ENCODE measurements at places on chromosomes 7 and 10.

GRCh38 chr10:89655722-89656121 is 10.7 kb upstream of the PANK1 start:
- DNase-seq, result no peak

GRCh38 chr7:39656415-39656814 is 33.0 kb downstream of the RALA start:
- no peak for DNase-seq

- no peak for DNase-seq
Measured at GRCh38 chr7:107833684-107834106, 30.7 kb upstream of the SLC26A3 start.

GRCh38 chr7:149780636-149781419 is 7.4 kb upstream of the ZNF467 start:
- no peak for DNase-seq

- DNase-seq, result no peak
Measured at GRCh38 chr7:51224811-51225595, 91.6 kb downstream of the COBL start.

DNA sequence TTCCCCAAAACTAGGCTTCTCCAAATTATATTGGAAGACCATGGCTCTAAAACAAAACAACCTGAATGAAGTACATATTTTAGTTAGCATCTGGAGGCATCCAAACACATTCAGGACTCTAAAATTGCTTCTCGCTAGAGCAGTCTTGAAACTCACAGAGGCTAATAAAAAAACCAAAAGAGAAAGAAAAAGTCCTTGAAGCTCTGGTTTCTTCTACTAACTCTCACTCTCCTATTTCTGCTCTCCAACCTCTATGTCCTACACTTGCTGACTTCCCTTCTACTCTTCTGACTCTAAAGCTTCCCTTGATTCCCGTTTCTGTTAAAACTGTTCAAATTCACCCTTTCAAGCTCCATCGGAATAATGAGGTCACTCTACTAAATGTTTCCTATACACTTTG is 370.7 kb upstream of the HPS1 start:
- no peak for DNase-seq

DNA sequence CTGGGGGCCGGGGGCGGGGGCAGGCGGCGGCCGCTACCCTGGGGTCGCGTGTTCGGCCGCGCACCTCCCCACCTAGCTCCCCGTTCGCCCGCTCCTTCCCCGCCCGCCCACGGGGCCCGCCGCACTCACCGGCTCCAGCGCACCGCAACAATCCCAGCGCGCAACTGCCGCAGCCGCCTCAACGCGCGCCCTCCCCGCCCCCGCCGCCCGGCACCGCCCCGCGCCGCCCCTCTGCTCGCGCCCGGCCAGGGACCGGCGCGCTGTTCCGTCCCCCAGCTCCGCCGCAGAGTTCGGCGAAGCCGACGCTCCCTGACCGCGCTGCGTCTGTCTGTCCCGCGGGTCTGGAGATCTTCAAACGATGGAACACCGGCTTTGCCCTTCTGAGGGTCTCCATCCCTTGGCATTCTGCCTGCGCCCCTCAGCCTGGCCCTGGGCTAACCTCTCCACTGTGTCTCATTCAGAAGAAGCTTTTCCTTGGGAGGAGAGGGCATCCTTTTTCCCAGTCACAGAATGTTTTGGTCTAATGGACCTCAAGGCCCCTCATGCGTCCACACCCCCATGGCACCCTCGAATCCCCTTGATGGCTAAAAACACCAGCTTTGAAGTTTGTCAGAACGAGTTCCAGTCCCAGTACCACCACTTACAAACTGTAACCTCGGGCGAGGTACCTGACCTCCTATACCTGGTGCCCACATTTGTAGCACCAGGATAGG is at the start of gene NT5C2:
NT5C2 (minus strand) TSS at position 166 of the 713 bp plus-strand sequence. CDS start 18,314 bp downstream, outside the sequence.
- DNase-seq, result peak; percentile 47

DNA sequence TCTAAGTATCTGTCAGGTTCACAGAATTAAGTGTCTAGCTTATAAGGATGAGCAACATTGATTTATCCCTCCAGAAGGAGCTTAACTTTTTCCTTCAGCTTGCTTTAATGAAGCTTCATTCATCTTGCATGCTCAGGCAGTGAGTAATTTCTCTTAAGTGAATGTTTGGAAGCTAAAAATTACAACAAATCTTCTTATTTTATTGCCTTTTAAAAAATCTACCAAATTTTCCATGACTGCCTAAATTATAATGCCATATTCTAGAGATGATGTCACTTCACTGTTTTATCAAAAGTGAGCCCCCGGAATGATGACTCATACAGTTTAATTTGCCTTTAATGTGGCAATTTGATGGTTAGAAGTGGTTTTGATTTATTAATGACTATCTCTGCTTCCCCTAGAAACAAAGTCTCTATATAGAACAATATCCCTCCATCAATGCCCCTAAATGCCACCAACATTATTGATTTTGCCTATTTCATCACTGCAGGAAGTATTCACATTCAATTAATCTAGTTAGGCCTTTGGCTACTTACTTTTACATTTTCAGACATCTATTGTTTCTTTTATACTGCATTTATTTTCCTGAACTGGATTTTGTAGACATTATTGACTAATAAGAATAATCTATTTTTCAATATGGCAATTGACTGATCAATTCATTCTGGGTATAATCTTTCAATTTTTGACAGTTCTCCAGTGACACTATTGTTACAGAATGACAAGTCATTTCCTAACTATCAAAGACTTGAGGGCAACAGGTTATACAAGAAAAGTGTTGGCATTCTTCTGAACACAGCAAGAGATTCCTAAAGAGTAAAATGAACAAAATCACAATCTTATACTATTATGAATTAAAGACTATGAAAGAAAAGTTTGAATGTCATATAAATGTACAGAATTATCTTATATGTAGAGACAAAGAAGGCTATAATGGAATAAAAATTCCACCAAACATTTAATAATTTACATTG is 139.3 kb upstream of the ODAD2 start:
- DNase-seq, result no peak

GRCh38 chr10:78533098-78533497 is 499.4 kb downstream of the RPS24 start:
- no peak for DNase-seq

- no peak for DNase-seq
Measured at GRCh38 chr10:80454513-80455460, 677 bp downstream of the TSPAN14 start.

DNA sequence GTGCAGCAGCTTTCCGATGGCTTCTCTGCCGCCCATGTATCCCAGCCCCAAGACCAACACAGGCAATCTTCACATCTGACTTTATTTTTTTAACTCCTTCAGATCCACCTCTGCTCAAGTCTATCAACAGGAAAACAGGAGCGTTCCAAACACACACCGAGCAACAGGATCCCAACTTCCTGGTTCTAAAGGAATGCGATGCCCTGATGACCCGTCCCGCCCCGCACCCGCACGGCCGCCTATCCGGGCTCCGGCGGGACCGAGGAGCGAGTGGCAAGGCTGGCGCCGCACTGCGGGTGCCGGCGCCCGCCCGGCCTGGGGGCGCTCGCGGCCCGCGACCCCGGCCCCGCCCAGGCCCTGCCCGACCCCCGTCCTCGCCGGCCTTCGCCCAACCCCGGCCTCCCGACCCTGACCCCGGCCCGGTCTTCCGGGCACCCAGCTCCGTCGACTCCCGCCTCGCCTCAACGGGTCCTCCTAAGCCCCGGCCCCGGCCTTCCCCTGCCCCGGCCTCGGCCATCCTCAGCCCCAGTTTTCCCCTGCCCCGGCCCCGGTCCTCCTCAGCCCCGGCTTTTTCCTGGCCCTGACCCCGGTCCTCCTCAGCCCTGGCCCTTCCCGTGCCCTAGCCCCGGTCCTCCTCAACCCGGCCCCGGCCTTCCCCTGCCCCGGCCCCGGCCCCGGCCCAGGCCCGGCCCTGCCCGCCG is 730 bp downstream of the LARP4B start:
- no peak for DNase-seq

DNA sequence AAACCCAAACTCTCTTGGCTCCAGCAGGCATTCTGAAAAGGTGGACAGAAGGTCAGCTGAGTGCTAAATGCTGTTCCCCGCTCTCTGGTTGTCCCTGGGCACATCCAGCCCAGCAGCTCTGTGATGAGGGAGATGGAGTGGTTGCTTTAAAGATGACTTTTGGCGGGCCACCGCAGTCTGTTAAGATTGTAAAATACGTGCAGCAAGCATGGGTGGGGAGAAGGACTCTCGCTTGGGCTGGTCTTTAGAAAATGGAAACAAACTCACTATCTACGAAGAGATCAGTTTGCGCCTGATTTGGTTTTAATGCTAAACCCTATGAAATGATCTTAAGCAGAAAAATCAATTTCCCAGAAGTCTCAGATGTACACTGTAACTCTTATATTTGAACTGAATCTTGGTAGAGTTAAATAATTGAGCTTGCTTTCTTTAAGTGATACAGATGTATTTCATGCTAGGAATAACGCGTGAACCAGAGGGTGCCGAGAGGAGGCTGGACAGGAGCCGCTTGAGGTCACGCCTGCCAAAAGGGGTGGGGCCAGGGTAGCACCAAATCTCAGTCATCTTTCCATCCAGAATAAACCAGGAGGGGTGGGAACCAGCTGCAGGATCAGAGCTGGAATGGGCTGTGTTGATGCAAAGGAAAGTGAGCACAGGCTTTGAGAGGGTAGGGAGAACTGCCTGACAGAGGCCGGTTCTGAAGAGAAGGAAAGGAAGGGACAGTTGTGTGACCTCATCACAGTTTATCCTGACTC is 170.2 kb upstream of the MKI67 start:
- no peak for DNase-seq

DNA sequence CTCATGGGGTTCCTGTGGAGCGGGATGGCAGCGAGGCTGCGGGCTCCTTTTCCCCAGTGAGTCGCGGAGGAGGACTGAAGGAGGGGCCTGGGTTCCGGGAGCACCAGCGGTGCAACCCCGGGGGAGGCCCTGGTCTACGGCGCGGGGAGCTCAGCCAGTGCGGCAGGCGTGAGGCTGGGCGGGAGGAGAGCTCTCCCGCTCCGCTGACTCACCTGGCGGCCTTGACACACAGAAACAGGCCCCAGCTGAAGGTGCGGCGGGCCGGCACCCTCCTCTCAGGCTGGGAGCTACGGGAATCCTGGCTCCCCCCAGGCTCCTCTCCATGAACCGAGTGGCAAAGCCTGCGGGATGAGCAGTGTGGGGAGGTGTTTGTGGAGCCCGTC is 6.8 kb upstream of the NOM1 start:
- DNase-seq, result no peak

DNA sequence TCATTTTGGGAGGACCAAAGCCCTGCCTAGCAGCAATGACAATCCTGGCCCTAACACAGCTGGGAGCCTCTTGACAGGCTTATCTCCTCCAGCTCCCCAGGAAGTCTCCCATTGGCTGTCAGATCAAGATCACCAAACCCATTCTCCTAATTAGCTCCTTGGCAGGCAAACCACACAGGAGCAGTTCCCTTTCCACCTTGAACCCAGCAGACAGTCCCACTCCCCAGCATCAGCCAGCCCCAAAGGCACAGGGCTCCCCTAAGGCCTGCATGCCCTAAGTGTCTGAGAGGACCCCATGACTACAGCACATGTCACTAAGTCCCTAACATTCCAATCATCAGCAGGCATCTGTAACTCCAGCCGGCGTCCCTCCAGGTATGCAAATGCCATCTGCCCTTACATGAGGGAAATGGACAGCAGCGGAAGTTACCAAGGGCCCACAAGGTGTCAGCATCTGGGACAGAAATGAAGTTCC is 348.5 kb downstream of the KCNMA1 start:
- DNase-seq, result no peak

GRCh38 chr7:138934861-138935260 is 46.3 kb downstream of the KIAA1549 start:
- no peak for DNase-seq

GRCh38 chr10:125355657-125356056 is 195.3 kb upstream of the CTBP2 start:
- no peak for DNase-seq

- DNase-seq, result no peak
Measured at GRCh38 chr10:119256030-119256429, 48.7 kb downstream of the GRK5 start.

DNA sequence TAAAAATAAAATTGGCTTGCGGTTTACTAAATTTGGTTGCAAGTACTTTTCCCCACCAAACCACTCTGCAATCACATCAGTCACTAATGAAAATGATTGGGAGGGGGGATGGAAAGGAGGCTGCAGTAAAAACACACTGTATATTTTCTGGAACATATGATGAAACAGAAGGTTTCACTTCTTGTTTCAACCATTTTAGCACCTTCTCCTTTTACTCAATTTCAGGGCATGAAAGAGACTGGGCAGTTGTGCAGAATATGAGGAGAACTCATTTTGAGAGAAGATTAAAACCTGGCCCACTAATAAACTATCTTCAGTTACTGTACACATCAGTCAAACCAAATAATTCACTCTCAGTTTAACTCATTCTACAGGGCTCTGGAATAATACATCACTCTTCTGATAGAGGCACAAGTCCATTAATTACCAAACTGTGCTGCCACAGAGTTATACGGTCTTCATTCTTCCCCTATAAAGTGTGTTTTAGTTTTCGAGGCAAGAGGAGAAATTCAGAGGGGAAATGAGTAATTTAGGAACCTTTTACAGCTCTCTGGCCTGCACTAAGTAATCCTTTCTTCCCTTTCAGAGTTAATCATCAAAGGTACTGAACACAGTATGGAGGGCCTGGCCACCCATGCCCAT is 25.5 kb downstream of the JAZF1 start:
- no peak for DNase-seq

GRCh38 chr7:45106-46090 is 147.0 kb upstream of the FAM20C start:
- DNase-seq, result no peak

DNA sequence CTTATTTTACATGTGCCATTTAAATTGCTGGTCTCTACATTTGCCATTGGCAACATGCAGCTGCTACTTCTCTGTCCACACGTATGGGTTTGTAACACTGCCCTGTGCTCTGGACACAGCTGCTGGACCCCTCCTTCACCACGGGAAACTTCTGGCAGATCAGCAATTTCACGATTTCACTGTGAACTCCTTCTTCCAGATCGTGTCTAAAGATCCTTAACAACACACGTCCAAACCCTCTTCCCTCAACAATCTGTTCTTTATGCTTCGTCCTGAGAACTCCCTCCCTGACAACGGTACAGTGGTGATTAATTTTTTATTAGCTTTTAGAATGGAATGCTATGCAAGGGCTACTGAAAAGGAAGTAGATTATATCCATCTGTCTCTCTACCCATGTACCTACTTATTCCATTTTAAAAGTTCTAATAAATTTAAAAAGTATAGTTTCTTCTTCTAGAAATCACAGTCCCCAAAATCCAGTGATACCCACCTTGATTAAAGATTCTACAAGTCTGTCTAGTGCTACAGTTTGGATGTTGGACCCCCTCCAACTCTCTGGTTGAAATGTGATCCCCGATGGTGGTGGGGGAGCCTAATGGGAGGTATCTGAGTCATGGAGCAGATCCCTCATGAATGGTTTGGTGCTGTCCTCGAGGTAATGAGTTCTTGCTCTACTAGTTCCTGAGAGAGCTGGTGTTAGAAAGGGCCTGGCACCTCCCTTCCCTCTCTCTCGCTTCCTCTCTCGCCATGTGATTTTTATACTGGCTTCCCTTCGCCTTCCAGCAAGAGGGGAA is 81.0 kb downstream of the KIAA1549 start:
- DNase-seq, result no peak

- DNase-seq, result peak; percentile 2
Measured at GRCh38 chr10:77041636-77042258, 595.9 kb downstream of the KCNMA1 start.

GRCh38 chr10:3119796-3120459 is 52.6 kb downstream of the PFKP start:
- DNase-seq, result no peak

GRCh38 chr10:7449063-7449695 is 38.3 kb upstream of the SFMBT2 start:
- DNase-seq, result no peak
